ENCODE measurements at places on chromosomes 11 and 22.

- DNase-seq, result no peak
Observed at GRCh38 chr22:49760280-49760629, 67.4 kb downstream of the BRD1 start.

DNA sequence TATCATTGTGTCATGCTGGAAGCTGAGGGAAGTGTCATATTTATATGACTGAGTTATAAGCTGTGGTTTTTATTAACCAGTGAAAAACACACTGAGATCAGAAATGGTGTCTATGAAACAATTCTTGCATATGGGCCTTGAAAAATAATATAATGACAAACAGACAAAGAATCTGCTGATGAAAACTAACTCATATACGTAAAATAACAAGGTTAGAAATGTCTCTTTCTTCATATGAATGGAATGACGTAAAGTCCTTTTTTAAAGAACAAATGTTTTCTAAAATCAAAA lies 48.8 kb upstream of the PHF21B start:
- DNase-seq, result no peak

DNA sequence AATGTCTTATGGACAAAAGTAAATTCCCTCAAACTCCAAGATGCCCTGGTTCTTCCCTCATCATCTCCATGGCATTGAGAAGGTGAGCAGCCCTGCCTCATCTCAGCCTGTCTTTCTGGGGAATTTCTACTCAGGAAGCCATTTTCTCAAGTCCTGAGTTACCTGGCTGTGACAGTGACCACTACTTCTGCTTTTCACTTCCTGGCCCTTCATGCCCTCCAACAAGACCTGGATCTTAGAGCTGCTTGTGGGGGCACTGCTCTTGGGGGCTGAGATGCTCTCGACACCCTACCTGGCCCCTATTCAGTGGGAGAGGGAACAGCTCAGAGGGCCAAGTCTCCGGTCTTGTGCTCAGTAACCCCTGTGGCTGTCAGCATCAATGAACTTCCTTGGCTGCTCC lies 5.5 kb upstream of the IGSF22 start:
- no peak for DNase-seq

DNA sequence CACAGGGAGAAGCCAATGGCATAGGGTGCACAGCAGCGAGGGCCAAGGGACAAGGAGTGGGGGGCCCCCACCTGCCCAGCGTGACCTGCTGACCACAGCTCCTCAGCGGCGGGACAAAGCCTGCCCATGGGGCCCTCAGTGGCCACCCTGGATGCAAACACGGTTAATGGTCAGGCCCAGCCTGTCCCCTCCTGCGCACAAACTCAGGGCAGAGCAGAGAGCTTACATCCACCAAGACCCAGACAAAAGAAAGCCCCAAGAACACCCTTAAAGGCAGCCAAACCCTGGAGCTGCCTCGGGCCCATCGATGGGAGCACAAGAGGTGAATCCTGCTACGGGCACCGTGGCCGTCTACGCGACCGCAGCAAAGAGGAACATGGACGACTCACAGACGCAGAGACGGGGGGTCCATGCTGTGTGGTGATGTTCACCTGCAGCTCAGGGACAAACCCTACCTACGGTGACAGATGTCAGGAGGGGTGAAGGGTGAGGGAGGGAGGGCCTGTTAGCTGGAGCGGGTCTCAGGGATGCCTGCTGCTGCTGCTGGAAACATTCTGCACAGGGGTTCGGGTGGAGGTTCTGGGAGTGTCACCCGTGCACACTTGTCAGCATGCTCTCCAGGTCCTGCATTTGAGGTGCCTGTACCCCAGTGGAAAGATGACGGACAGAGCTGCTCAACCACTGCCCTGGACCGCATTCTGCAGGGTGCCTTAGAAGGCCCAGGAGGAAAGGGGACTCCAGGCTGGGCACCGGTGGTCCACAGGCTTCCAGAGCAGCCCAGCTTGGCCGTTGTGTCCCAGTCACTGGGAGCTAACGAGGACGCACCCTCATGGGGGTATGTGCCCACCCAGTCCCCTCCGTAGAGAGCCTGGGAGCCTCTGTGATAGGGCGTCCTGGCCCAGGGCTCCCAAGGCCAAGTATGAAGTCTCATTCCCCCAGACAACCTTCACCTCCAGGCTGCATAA lies 11.6 kb downstream of the ASCL2 start:
- no peak for DNase-seq

DNA sequence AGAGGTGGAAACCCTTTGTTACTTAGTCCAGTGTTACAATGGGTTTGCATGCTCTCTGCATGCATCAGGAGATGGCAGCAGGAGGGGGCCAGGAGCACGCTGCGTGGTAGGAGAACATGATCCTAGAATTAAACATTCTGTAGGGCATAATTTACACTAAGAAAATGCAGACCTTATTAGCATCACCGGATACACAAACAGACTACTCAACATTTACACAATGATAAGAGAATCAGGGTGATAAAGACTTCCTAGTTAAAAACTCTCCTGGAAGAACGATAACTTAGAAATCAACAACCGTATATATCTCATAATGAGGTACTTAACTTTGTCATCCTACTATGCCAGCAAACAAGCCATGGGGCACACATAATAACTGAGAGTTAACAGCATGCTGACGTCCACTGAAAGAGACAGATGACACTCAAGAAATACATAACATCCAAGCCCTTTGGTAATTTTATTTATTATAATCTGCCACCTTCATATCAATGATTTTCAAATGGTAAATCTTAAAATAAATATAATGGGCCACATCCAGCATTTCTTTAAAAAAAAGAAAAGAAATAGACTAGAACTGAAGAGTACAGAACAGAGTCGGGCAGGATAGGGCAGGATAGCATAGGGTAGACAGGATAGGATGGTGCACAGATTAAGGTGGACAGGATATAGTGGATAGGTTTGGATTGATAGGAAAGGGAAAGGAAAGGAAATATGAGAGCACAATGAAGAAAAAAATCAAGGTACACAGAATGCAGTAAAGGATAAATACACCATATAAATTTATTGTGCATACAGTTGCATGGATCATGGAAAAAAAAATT lies 27.5 kb downstream of the CADM1 start:
- no peak for DNase-seq
